ENCODE measurements at places on chromosomes 11 and 22. TPM values are rescaled to one million over a fixed set of nuclear protein-coding genes. Genes with fewer than 3 reads are reported as not detected.

Gene CHRNA10
- total RNA-seq: 3.0 TPM

Gene OR52B4
- not detected for total RNA-seq

Gene PGA4
- total RNA-seq: not detected

Gene GLYAT
- total RNA-seq: not detected
